ENCODE measurements at places on chromosomes 16 and 17.

- DNase-seq: no peak
These were observed 804.5 kb upstream of the SOX9 start for GRCh38 chr17:71316176-71316897.

DNA sequence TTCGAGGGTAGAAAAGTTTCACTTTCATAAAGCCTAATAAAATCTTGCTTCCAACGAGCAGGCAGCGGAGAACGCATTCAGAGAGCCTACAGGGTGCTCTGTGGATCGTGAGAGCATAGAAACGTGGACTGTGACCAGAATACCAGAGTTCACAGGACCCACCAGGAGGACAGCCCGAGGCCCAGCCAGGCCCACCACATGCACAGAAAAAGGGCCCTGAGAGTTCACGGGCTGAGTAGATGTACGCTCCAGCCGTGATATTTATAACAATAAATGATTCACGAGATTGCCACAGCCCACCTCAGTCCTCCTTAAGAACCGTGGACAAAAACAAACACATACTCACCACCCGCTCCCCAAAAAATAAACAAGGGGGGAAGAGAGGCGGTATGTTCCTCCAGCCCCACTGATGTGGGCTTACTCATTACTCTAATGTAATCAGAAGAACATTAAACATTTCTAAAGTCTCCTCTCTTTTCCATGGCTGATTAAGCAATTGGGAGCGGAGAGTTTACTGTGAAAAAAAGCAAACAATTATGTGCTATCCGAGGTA, 207.2 kb downstream of the C16orf78 start:
- DNase-seq: no peak

DNA sequence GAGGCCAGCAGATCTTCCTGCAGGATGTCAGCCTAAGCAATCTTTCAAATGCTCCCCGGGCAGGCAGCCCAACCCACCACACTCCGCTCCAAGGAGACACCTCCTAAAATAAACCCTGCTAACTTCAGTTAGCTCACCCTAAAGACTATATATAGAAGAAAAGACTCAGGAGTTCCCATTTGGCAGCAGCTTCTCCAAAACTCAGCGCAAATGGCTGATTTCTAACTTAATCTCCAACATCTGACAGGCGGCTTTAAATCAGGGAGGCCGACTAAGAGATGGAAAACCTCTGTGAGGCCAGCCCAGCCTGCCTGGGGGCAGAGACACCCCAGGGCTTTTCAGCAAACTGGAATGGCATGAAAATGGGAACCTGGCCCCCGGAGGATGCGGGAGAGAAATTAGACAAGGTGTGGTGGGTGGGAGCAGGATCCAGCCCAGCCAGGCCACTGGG, 91.6 kb downstream of the XYLT1 start:
- no peak for DNase-seq

DNA sequence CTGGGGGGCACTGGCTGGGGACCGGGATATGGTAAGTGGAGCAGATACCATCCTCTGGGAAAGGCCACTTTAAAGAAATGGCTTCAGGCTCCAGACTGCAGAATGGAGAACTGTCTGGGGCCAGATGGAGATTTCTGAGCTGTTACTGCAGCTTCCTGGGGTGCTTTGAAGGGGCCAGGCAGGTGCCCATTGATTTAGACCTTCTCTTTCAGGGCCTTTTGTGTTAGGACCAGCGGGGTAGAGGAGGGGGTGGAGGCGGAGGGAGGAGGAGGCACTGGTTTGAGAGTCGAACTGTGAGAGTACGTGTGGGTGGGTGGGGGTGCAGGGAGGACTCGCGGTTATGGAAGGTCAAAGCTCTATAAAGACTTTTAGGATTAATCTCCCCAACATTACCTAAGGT, 11.4 kb downstream of the NECAB2 start:
- no peak for DNase-seq

DNA sequence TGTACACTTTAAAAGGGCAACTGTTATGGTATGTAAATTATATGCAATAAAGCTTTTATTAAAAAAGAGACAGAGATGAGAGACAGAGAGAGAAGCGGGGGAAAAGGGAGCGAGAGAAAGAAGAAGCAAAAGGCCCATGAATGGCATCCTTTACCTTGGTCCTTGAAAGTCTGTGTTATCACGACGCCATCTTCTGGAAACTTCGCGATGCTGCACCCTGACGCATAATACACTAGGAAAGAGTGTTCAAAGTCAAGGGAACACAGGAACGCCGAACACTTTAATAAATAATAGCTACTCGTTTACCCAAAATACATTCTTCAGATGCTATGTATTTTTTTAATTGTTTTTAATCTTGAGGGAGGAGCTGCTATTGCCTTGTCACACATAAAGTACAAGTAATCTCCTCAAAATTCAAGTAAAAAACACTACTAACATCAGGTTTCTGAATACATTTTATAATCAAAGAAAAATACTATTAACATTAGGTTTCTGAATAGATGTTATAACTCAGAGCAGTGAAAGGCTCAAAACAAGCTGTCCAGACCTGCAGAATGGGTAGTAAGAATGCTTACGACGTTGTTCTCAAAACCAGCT, 23.0 kb upstream of the SLC38A8 start:
- DNase-seq: peak; percentile 63

- DNase-seq: no peak
These were observed 48.8 kb downstream of the DNAH3 start for GRCh38 chr16:21101631-21102420.

DNA sequence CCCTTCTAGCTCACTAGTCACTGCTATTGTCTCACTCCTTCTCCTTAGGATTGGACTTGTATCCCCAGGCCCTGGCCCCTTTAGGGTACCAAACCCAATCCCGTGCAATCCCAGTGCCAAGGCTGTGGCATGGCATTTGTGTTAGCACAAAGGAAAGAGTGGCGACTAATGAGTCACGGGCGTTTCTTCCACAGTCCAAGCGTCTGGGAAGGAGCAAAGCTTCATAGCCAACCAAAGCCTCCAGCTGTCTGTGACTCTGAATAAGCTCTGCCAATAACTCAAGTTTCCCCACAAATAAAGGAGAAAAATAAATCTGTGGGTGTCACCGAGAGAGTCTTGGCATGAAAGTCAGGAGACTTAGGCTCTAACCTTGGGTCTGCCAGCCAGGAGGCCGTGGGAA, 54.6 kb upstream of the COX10 start:
- DNase-seq: no peak

GRCh38 chr16:70635336-70636016, 10.9 kb upstream of the IL34 start:
- no peak for DNase-seq

- no peak for DNase-seq
These were observed 25.6 kb upstream of the PMFBP1 start for GRCh38 chr16:72197545-72197944.

DNA sequence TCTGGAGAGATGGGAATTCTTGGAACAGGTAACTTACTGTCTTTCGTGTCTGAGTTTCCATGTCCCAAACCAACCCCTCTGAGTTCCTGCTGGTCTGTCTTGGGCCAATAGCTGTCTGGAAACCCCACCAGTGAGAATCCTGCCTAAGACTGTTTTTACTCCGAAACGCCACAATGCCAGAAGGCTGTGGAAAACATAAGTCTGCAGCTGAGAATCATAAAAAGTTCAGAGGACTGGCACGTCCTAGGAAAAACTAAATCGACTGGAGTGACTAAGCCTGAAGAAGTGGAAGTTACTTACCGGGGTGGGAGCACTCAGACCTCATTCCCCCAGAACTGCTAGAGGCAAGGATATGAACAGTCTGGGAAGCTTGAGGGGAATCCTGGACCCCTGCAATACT, 13.3 kb downstream of the LRRC75A start:
- no peak for DNase-seq
